ENCODE measurements at places on chromosomes 16 and 17.

DNA sequence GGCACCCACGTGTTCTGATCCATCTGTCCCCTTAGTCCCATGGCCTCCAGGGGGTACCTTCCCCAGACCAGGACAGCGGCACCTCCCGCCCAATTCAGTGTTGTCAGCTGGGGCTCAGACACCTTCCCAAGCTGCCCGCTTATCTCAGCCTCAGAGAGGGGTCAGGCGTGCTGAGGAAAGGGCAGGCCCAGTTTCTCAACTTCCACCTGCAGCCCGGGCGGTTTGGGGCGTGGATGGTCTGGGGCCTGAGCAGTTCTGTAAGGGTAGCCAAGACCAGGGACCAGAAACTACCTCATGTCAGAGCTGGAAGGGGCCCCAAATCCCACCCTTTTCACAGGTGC, 5.1 kb downstream of the PLCD3 start:
- DNase-seq, result no peak

- DNase-seq, result no peak
Observed at GRCh38 chr16:50708373-50709060, 15.1 kb downstream of the NOD2 start.

- no peak for DNase-seq
Observed at GRCh38 chr16:25735645-25736044, 43.9 kb downstream of the HS3ST4 start.

GRCh38 chr16:89349947-89350633, 132.6 kb downstream of the ZNF778 start:
- no peak for DNase-seq

Measured in stimulated activated CD8-positive, alpha-beta memory T cell treated with anti-CD3 and anti-CD28 coated beads, Interleukin-7, amount 100 ng/mL, for 4 hours (primary cell).